A549 treated with AZD2906 at 1 μM for 4 hours (cell line): ENCODE measurements at places on chromosomes 1 and 21. TPM values are rescaled to one million over a fixed set of nuclear protein-coding genes. Genes with fewer than 3 reads are reported as not detected.

Gene GBP4
- total RNA-seq = 0.02 to 0.09 TPM in 2 of 5 replicates, not detected in the others

Gene RAB7B
- total RNA-seq = 0.91 to 1.6 TPM (median 1.1 TPM) in 5 replicates

Gene FCRLA
- total RNA-seq = 0.03 to 0.06 TPM in 2 of 5 replicates, not detected in the others

Gene SPRR2A
- not detected in 5 replicates for total RNA-seq

Gene IQGAP3
- total RNA-seq = 13.7 to 19.1 TPM (median 15.6 TPM) in 5 replicates

Gene TCHHL1
- total RNA-seq = not detected in 5 replicates

Gene DCST1
- 0.05 to 0.07 TPM in 2 of 5 replicates, not detected in the others for total RNA-seq

Gene OR4F29
- not detected in 5 replicates for total RNA-seq

Gene TNFRSF25
- total RNA-seq = 1.9 to 3.6 TPM (median 2.8 TPM) in 5 replicates

Gene ATAD3C
- total RNA-seq = not detected in 5 replicates

Gene SLAMF8
- total RNA-seq = 0.10 to 0.25 TPM (median 0.16 TPM) in 5 replicates

Gene HSPA6
- total RNA-seq = 1.0 to 7.1 TPM (median 1.9 TPM) in 5 replicates

Gene ORC1
- total RNA-seq = 22.0 to 27.7 TPM (median 23.6 TPM) in 5 replicates

Gene TSTD1
- total RNA-seq = 0.15 to 0.48 TPM (median 0.26 TPM) in 3 of 5 replicates, not detected in the others

Gene TMOD4
- 0.24 to 0.29 TPM (median 0.28 TPM) in 3 of 5 replicates, not detected in the others for total RNA-seq

Gene NBPF3
- total RNA-seq = 5.9 to 8.2 TPM (median 6.5 TPM) in 5 replicates

Gene RGSL1
- total RNA-seq = not detected in 5 replicates

Gene TRABD2B
- 2.5 to 4.5 TPM (median 4.0 TPM) in 5 replicates for total RNA-seq

Gene PADI2
- 0.84 to 1.2 TPM (median 0.98 TPM) in 5 replicates for total RNA-seq

Gene PAPPA2
- total RNA-seq = 0.01 to 0.02 TPM (median 0.01 TPM) in 5 replicates

Gene KRTAP10-11
- not detected in 5 replicates for total RNA-seq

Gene STIL
- 8.6 to 10.2 TPM (median 9.3 TPM) in 5 replicates for total RNA-seq

Gene AGBL4
- total RNA-seq = not detected in 5 replicates

Gene ZBTB8A
- 4.1 to 5.1 TPM (median 4.8 TPM) in 5 replicates for total RNA-seq

Gene LCE3E
- 0.12 to 0.24 TPM (median 0.20 TPM) in 4 of 5 replicates, not detected in the other for total RNA-seq

Gene C2CD4D
- total RNA-seq = not detected in 5 replicates

Gene RHD
- total RNA-seq = not detected in 5 replicates

Gene LEMD1
- 0.15 TPM in 1 of 5 replicates, not detected in the others for total RNA-seq

Gene LRRN2
- 11.3 to 13.5 TPM (median 11.7 TPM) in 5 replicates for total RNA-seq

Gene OR10Z1
- not detected in 5 replicates for total RNA-seq

Gene LPGAT1
- total RNA-seq = 19.8 to 29.3 TPM (median 26.9 TPM) in 5 replicates

Gene IGSF21
- not detected in 5 replicates for total RNA-seq

Gene SLC35F3
- total RNA-seq = 3.9 to 5.3 TPM (median 5.1 TPM) in 5 replicates

Gene VCAM1
- total RNA-seq = 0.04 to 0.08 TPM (median 0.05 TPM) in 5 replicates

Gene ALPL
- total RNA-seq = 0.41 to 0.67 TPM (median 0.51 TPM) in 5 replicates

Gene MEF2D
- total RNA-seq = 24.3 to 33.5 TPM (median 30.3 TPM) in 5 replicates

Gene SPOCD1
- 3.3 to 4.8 TPM (median 3.9 TPM) in 5 replicates for total RNA-seq

Gene TRIM58
- not detected in 5 replicates for total RNA-seq

Gene C1orf94
- 0.05 to 0.06 TPM (median 0.06 TPM) in 3 of 5 replicates, not detected in the others for total RNA-seq

Gene ZNF683
- not detected in 5 replicates for total RNA-seq

Gene CFHR3
- 0.15 to 0.18 TPM (median 0.17 TPM) in 4 of 5 replicates, not detected in the other for total RNA-seq

Gene ERMAP
- 3.1 to 4.6 TPM (median 3.8 TPM) in 5 replicates for total RNA-seq

Gene TMEM82
- not detected in 5 replicates for total RNA-seq

Gene XCL2
- not detected in 5 replicates for total RNA-seq

Gene F13B
- total RNA-seq = 0.05 to 0.08 TPM (median 0.07 TPM) in 3 of 5 replicates, not detected in the others

Gene HTR6
- total RNA-seq = 0.12 to 0.22 TPM (median 0.13 TPM) in 5 replicates
